ENCODE measurements at places on chromosomes 4 and X.

- DNase-seq, result peak; percentile 12
Measured at GRCh38 chr4:103008875-103009729, 10.4 kb downstream of the SLC9B1 start.

DNA sequence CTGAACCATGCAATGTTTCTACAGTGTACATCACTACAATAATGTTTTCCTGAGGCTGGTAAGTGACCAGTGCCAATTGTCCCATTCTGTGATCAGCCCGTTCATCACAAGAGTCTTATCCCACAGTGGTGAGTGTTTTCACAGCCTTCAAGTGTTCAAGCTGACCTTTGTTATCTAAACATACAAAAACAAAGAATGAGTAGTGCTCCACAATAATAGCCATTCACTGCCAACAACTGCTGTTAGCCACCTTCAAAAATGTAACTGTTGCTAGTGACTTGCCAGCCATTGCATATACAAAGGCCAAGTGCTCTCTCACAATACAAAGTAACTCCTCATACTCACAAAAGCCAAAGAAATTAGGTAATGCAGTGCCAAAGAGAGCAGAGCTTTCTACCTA is 1084.1 kb downstream of the FAM133A start:
- no peak for DNase-seq

- DNase-seq, result no peak
Measured at GRCh38 chrX:42934020-42934726, 156.2 kb upstream of the PPP1R2C start.

GRCh38 chrX:44619039-44619438 is 76.4 kb upstream of the FUNDC1 start:
- no peak for DNase-seq

DNA sequence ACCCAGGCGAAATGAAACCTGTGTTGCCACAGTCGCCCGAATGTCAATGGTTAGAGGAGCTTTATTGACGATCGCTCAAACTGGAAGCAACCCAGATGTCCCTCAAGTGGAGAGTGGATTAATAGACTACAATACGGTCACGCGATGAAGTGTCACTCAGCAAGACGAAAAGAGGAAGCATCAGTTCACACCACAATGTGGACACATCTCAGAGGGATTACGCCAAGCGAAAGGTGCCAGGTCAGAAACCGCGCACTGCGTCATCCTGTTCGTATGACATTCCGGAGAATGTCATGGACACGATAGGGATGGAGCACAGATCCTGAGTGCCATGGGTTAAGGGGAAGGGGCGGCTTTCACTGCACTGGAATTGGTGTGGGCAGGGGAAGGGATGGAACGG is 111.7 kb downstream of the HMX1 start:
- no peak for DNase-seq

DNA sequence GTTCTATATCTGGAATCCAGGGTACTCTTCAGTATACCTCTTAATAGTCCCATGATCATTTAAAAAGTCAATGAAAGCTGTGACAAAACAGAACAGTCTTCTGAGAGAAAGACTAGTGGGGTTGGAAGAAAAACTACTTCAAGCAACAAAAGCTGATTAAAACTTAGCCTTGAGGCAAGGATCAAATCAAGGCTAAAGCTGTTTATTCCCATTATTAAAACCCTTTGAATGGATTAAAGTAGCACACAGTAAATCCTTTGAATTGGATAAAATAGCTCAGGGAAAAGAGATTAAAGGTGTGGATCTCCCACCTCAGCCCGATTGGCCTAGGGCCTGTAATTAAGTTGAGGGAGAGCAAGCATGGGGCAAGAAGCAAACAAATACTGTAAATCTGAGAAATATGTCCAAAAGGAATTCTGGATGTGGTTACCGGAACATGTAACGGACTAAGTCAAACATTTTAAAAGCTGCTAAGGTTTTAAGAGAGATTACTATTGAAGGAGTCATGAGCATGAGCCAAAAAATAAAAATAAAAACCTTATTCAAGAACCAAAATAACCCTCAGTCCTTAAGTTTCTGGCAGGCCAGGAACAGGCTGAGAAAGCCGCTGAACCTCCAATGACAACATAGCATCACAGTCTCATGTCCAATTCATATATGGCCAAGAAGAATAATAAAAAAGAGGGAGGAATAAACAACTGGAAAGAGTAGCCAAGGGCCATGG is 257.3 kb upstream of the NEIL3 start:
- DNase-seq, result no peak

DNA sequence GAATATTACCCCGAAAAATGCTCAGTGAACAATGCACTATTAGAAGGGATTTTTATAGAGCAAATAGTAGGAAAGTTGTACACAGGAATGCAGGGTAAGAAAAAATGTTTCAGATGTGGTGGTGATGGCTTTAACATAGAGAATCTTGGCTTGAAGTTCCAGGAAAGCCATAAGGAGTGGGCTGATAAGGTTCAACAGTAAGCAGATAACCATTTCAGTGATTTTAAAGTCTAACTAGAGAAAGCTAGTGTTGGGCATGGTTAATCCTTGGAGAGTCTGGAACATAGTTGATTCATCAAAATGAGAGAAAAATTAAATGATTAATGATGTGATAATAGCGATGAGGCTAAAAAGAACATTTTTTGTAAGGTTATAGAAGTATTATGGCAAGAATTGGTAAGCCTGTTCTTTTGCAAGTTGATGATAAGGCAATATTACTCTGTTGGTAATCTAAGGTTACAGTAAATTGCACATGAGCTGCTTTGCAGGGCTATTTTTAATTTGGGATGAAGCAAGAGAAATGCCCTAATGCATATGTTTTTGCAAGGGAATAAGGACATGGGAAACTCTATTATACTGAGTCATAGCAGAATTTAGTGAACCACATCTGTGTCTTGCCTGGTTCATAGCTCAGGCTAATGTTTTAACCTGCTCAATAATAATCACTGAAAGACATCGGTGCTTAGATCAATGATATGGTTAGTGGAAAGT is 44.3 kb downstream of the GALNTL6 start:
- no peak for DNase-seq

- DNase-seq, result no peak
Measured at GRCh38 chr4:79516114-79516513, 108.1 kb upstream of the GK2 start.

DNA sequence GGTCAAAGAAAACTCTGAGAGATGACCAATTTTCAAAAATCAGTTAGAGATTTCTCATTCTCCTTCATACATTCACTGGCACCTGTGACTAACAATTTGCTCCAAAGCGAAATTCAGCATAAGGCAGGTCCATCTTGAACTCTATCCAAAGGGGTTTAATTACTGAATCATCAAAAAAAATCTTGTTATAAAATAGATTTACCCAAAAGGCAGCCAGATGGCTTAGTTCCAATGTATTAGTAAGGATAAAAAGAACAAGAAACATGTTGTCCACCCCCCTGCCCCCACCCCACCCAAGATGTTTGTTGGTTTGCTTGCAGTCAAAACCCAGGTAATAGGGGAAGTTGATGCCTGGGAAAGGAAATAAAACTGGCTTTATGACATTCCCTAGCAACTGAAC is 200.3 kb downstream of the ANTXR2 start:
- DNase-seq, result no peak

GRCh38 chrX:148365233-148365632 is 135.2 kb upstream of the AFF2 start:
- DNase-seq, result no peak

DNA sequence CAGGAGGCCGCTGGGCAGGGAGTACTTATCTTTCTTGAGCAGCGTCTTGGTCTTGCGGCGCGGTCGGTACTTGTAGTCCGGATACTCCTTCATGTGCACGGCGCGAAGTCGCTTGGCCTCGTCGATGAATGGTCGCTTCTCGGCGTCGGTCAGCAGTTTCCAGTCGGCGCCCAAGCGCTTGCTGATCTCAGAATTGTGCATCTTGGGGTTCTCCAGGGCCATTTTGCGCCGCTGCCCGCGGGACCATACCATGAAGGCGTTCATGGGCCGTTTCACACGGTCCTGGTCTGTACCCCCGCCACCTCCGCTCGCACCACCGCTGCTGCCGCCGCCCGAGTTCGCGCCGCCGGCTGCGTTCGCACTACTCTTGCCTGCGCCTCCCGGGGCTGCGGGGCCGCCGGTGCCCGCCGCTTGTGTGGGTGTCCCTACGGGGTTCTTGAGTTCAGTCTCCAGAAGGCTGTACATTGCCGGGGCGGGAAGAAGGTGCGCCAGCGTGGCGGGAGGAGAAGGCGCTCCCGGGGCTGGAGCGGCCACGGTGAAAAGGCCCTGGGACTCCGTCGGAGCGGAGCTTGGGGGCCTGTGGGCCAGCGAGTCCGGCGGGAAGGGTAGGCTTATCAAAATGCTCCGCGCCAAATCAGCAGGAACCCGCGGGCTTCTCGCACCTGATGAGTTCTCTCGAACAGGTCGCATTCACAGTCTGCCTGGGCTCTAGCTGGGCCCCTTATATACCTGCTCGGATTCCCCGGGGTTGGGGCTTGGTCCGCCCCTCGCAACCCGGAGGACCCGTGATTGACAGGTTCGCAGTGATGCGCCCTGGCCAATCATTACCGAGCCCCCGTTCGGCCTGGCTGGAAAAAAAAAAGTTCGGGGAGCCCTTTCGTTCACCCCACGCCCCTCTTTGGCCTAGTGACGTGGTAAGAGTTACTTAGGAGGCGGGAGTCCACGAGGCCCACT is at the start of gene SOX3:
TSS of gene SOX3 (minus strand) at position 699 of the 954 bp plus-strand sequence. CDS start at position 690, 9 bp downstream.
- no peak for DNase-seq

GRCh38 chr4:53637348-53637747 is 46.1 kb upstream of the LNX1 start:
- no peak for DNase-seq

Data from GM12892 (cell line).